ENCODE measurements at places on chromosomes 1 and 21. TPM values are rescaled to one million over a fixed set of nuclear protein-coding genes. Genes with fewer than 3 reads are reported as not detected.

DNA sequence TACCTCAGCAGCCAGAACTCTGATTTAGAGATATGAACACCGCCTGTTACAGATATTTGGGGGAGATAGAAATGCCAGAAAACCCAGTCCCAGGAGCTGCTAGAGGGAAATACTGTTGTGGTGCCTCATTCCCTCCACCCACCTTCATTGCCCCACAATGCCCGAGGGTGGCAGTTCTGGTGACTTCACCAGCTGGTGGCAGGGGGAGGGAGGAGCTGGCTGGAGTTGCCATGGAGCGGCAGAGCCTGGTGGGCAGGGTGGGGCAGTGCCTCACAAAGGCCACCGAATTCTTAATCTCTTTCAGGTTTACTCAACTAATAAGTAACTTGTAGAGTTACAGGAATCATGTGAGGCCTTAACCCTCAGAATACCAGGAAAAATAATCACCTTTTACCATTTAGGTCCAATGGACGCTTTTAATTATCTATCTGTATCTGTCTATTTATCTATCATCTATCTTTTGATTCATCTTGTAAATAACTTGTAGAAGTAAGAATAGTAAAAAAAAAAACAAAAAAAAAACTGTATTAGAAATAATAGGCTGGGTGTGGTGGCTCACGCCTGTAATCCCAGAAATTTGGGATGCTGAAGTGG lies 11.7 kb upstream of the S100A11 start:
- DNase-seq = no peak

PADI1 gene
- 1.5 TPM for total RNA-seq

- DNase-seq = no peak
Measured at GRCh38 chr1:57464756-57465155, 40.9 kb upstream of the DAB1 start.

DNA sequence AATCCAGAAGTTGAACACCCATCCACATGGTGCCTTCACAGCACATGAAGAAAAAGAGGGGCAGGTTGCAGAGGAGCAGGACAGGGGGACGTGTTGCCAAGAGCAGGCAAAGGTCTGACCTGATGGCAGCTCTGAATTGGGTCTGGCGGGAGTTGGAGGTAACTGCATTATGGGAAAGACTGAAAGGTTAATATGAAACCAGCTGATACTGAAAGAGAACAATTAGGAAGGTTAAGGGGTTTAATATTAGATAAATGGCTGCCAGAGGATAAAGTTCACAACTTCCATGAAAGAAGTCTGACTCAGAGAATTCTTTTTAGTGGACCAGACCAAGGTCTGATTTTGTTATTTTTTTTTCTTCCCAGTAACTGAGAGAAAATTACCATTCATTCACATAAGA lies 76.1 kb downstream of the CD58 start:
- DNase-seq = no peak

NKAIN1 gene
- total RNA-seq = 0.05 TPM

GRCh38 chr1:29590583-29591565 lies 354.6 kb downstream of the PTPRU start:
- no peak for DNase-seq

- DNase-seq = no peak
Measured at GRCh38 chr1:221256773-221257172, 377.5 kb downstream of the HLX start.

GRCh38 chr1:240245629-240246020 lies 153.9 kb downstream of the FMN2 start:
- DNase-seq = no peak

ECE1 gene
- 82.6 TPM for total RNA-seq

Data from SJSA1 (cell line).